Stimulated activated CD4-positive, alpha-beta T cell treated with anti-CD3 and anti-CD28 coated beads, Interleukin-2, amount 100 ng/mL, for 24 hours (primary cell): ENCODE measurements at places on chromosomes 12 and 14.

DNA sequence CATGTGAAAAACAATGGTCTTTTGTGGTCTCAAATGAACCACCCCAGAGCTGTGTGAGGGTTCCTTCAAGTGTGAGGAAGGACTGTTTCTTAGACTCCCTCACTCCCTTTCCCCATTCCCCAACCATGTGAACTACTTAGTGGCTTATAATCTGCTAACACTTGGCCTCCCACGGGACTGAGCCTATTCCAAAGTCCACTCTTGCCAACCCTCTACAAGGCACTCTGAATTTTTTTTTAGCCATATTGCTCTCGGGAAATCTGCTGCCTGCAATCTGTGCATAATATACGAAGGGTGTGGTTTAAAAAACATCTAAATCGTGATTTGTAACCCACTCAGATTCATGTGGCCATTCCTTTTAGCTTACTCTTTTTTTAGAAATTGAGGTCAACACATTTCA, 2.6 kb downstream of the SVOP start:
- no peak for DNase-seq

- DNase-seq, result no peak
Observed at GRCh38 chr12:5912011-5912410, 33.0 kb downstream of the ANO2 start.

DNA sequence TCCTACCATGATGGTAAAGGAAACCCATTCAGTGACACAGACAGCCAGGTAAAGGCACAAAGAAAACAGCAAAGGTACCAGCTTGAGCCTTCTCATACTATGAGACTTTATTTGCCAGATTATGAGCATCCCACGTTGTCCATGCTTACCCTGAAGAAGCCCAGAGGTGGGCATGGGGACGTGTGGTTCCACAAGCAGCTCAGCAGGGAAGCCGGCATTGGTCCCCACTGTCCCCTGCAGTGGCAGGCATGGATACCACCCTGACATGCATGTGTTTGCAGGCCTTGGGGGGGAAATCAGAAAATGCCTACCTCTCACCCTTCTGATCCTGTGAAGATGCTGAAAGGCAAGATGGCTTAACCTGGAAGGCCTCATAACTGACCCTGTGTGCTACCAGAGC, 183.1 kb downstream of the PIWIL1 start:
- DNase-seq, result no peak

DNA sequence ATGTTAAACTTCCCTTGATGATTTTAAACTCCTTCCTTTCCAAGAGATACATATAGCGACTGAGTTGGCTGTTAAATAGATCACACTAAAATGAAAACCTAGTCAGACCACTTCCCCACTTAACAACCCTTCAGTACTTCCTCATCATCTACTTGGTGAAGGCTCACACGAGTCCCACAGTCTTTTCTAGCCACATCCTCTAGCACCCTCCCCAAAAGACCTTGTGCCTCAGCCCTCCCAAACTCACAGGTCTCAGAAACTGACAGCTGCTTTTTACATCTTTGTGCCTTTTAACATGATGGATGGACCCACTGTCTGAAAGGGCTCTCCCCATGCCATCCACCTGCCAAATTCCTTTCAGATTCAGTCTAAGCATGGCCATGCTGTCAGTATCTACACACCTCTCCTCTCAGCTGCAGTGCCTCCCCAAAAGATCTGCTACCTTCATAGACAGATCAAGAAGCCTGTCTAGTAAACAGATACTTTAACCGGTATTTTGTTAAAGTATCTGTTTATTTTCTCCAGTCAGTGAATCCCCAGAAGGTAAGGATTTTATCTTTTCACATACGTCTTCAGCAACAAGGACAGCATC, 65.1 kb upstream of the GPHB5 start:
- DNase-seq, result no peak

DNA sequence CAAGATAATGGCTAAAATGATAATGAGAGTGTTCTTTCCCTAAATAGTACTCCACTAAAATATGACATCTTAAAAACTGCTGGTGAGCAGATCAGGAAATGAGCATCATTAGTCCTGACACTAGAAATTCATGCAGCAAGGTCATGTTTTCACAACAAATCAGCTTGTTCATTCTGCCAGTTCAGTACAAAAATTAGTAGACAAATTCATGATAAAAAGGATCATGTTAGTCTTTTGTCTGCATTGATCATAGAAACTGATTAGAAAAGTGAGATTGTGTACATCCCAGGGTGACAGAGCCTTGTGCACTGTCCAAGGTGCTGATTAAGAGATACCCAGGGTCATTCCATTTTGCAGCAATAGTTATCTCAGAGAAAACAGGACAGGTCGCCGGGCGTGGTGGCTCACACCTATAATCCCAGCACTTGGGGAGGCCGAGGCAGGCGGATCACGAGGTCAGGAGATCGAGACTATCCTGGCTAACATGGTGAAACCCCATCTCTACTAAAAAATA, 163.6 kb downstream of the RIMBP2 start:
- no peak for DNase-seq

DNA sequence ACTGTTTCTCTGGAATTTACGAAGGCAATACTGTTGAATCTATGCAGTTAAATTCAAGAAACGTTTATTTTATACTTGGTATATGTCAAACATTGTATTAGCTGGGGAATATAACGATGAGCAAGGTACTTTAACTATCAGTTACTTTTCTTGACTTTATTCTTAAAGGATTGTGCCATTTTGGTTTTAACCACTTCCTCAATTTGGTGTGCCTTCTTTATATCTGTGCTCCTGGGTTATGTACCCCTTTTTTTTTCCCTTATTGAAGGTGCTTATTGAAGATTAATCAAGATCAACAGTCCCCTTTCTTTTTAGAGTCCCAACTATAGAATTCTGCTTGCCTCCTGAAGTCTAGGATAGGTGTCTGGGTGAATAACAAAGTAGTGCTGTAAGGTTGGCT, 5.8 kb downstream of the RAB21 start:
- no peak for DNase-seq

DNA sequence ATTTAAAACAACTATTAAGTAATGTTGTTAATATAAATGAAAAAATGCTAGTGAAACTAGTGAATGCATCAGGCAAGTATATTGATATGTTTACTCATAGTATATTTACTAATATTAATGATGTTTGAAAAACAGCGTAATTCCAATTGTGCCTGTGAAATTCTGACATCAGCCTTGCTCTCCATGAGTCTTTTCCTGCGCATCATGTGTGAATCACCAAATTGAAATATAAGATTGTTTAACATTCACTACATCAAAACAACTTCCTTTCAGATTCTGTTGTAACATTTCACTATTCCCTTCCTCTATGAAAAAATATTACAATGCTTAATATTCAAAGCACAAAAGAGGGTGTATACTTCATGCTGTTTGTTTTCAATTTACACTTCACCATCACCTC, 1995.9 kb upstream of the SEL1L start:
- no peak for DNase-seq

- peak; percentile 68 for DNase-seq
Observed at GRCh38 chr14:54564868-54565784, 1.8 kb upstream of the SAMD4A start.

- DNase-seq, result no peak
Observed at GRCh38 chr12:109719123-109720022, 5.7 kb downstream of the FAM222A start.

- DNase-seq, result no peak
Observed at GRCh38 chr12:25352083-25352918, 101.6 kb upstream of the KRAS start.

- no peak for DNase-seq
Observed at GRCh38 chr12:65666876-65667275, 157.4 kb upstream of the HMGA2 start.

DNA sequence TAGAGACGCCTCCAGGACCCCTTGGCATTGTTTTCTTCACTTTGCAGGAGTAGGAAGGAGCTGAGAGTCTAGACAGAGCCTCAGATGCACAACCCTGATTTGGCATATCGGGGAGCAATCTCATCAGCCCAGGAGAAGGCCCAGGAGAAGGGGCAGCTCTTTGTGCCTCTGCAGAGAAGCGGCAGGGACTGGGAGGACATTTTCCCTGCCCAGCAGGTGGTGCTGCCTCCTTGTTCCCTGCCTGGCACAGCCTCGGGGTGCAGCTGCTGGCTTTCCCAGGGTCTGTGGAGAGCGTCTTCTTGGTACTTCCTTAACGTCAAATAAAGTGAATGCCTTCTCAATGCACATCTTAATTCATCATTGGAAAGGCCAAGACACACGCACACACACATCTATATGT, 419.5 kb downstream of the TMEM121 start:
- DNase-seq, result peak; percentile 38

DNA sequence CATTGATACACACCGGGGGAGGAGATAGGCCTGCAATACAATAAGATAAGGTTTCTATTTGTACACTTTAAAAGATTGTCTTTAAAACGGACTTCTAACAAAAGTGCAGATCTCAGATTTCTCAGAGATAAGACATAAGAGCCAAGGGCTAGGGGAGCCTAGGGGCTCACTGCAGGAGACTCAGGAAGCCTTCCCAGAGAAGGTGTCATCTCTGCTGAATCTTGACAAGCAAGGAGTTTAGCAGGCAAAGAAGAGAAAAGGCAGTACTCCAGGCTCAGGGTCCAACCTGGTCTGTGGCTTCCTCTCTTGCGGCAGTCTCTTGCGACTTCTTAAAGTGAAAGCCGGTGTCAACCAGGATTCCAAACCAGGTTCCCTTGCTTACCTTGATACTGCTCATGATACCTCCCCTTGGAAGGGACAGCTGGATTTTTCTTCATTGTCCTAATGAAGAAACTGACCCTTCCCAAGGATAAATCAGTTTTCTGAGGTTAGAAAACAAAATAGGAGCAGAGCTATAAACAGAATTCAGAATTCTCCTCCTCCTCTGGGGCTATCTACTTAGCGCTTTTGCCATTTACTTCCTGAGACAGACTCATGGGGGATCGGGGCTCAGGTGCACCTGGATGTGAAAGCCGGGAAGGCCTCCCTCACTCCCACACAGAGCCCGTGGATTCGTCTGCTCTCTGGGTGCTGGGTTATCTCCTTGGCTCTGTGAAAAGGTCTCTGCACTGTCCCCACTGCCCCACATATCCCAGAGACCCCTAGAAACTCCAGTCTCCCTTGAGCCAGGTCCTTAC, 1.7 kb upstream of the SCNN1A start:
- no peak for DNase-seq

DNA sequence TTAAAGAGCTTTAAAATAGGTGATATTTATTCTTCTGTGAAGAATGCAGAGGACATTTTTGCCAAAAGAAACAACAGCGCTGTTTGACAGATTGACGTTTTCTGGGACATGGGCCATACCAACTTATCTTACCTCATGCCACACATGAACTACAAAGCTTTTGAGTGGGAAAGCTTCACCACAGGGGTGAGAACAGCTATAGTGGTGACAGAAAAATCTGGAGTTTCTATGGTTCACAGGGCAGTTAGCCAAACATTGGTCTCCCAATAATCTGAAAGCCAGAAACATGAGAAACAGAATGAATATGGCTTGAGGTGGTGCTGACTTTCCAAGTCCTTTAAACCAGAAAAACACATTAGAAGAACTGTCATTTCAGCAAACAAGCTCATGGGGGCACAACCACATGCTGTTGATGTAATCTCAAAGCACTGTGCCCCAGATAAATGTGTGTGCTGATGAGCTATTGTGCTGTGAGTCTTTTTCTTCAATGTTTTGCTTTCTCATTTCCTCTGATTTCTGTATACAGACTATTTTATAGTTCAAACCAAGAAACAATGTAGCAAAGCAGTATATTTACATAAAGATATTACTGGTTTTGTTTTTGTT, 905.4 kb downstream of the SLC16A7 start:
- DNase-seq, result no peak

DNA sequence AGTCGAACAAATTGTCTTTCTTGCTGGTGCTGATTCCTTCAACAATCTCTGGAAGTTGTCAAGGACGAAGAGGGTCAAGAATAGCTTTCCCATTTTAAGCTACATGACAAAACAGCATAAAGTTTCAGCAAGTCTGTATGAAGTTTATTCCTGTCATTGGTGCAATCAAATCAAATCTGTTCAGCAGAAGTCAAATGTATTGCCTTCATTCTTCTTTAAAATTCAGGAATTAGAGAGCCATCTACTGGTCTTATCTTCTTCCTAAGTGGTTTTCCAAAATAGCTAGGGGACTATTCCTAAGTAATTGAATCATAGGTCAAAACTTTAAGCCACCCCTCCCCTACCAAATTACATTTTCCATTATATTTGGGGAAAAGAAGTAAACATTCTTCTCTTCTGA, 990.2 kb downstream of the GALC start:
- no peak for DNase-seq

DNA sequence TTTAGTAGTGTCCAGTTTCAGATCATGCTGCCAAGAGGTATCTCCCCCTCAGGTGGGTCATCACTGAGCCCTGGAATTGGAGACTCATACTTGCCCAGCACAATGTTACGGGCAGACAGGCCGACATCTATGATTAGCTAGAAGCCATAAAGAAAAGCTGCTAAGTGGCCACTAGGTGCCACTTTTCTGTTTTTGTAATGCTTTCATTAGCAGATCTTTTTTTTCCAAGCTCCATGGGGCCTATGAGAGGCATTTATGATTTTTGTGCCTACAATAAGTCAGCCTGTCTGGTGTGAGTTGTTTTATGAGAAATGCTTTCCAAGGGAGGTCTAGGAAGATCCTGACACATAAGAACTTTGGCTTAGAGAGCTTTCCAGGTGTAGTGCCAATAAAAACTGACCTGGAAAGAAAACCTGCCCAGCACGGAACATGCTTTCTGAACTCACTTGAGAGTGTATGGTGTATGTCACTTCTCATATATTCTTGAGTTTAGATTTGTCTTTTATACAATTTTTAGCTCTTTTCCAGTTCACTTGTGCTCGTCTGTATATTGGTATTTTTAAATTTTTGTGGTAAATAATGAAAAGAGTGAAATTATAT, 21.8 kb upstream of the SMCO2 start:
- DNase-seq, result no peak

- no peak for DNase-seq
Observed at GRCh38 chr12:93970900-93971688, 177.3 kb upstream of the PLXNC1 start.

DNA sequence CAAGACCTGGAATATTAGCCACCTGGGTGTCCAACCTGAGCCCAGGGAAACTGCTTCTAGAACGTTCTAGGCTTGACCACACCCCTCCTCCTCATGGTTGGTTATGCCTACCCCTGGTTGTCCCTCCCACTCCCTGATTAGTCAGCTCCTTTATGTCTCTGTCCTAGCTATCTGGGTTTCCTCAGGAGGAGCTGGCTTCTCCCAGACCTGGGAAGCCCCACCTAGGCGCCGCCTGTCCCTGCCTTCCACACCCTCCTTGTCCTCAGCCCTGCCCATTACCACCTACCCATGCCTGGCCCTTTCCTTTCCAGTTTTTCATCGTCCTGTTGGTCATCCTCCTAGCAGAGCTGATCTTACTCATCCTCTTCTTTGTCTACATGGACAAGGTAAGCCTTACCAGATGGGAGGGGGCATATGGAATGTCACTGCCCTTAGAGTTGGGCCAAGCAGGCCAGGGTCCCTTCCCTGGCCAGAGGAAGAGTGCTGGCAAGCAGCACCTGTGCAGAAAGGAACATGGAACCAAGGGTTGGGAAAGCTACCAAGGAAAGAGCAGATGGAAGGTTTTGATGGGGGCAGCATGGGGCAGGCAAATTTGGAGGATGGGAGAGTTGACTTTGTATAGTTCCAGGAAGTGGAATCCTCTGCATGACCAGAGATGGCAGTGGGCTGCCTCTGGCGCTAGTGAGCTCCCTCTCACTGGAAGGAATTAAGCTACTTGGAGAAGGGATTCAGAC, 201.7 kb downstream of the TSPAN9 start:
- no peak for DNase-seq

GRCh38 chr12:57456145-57456700, 1.1 kb downstream of the INHBE start:
- peak; percentile 48 for DNase-seq
